H1 (cell line): ENCODE measurements at places on chromosomes 7 and 10. TPM values are rescaled to one million over a fixed set of nuclear protein-coding genes. Genes with fewer than 3 reads are reported as not detected.

- no peak for DNase-seq
Measured at GRCh38 chr10:1354809-1355710, 298.9 kb downstream of the WDR37 start.

The INSYN2A gene
- total RNA-seq, result 0.19 TPM in 2 replicates

The AGR2 gene
- total RNA-seq, result not detected in 2 replicates

- DNase-seq, result no peak
Measured at GRCh38 chr7:48255046-48255445, 83.8 kb downstream of the ABCA13 start.

- no peak for DNase-seq
Measured at GRCh38 chr7:21417647-21418046, 10.2 kb upstream of the SP4 start.

- DNase-seq, result no peak
Measured at GRCh38 chr10:5532618-5533097, 7.9 kb downstream of the CALML3 start.

DNA sequence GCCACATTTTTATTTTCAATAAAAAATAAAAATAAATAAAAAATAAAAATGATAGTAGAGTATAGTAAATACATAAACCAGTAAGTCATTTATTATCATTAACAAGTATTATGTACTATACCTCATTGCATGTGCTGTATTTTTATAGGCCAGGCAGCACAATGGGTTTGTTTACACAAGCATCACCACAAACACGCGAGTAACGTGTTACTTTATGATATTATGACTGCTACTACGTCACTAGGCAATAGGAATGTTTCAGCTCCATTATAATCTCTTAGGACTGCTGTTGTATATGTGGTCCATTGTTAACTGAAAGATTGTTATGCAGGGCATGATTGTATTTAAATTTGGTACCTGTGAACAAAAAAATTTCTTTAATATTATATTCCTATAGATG is 20.8 kb upstream of the SDHAF3 start:
- no peak for DNase-seq
